ENCODE measurements at places on chromosomes 2 and 18.

DNA sequence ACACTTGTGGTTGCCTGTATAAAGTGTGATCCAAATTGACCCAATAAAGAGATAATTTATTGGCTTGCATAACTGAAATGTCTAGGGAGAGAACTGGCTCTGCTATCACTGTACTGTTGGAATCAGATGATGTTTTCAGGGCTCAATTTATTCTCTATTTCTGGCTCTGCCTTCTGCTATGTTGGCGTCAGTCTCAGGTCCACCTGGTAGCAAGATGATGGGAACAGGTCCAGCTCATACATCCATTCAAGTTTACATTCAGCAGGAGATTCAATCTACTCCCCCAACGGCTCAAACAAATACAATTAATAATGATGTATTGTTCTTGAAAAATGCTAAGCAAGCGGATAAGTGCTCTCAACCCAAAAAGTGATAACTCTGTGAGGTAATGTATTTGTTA, 297.7 kb upstream of the SYT4 start:
- no peak for DNase-seq

DNA sequence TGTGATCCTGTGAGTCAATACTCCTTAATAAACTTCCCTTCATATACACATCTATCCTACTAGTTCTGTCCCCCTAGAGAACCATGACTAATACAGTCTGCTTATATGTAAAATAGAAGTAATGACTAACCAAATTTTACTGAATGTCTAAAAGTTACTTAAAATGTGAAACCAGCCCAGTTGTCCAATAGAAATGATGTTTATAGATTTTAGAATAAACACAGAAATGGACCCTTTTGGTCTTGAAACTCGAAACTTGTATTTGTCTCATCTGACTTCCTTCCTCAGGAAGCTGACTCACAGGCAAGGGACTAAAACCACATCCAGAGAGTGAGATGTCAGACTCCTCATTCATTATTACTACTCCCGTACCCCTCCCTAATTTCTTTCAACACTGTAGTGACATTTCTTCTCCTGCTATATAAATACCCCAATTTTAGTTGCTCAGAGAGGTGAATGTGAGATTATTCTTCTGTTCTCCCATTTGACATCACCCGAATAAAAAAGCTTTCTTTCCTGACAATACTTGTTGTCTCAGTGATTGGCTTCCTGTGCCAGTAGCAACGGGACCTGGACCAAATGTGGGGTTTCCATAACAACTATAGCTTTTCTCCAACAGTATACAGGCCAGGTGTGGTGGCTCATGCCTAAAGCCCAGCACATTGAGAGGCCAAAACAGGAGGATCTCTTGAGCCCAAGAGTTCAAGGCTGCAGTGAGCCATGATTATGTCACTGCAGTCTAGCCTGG, 486.0 kb downstream of the ERBB4 start:
- no peak for DNase-seq

DNA sequence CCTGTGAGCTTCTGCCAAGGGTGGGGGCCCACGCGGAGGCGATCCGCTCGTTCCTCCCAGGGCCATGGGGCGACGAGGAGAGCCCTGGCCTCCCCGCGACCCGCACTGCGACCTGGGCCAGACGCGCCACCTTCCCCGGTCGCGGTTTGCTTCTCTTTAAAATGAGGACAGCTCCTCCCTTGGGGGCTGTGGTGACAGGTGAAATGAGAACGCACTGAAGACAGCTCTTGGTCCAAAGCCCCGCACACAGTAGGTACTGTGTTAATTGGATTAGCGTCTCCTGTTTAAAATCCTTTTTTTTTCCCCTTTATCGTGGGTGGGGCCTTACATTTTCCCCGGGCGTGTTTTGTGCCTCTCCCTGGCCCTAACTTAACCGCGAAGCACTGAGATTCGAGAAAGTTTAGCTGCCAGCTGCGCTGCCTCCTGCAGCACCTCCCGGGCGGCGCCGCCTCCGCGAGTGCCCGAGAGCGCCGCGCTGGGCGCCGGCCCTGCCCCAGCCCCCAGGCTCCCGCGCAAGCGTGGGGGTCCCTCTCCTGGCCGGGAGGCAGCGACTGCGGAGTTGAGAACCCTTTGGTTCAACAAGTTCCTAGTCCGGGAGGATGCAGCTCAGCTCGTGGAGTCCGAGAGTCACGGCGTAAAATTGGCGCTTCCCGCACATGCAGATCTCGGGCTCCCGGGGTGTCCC, 1.1 kb downstream of the HPCAL1 start:
- DNase-seq, result no peak

DNA sequence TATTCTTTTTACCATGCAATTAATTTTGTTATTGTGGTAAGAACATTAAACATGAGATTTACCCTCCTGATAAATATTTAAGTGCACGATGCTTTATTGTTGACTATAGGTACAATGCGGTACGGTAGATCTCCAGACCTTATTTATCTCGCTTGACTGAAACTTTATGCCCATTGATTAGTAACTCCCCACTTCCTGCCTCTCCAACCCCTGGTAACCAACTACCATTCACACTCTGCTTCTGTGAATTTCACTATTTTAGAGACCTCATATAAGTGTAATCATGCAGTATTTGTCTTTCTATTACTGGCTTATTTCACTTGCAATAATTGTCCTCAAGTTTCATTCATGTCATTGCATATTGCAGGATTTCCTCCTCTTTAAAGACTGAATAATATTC, 195.7 kb upstream of the ID2 start:
- no peak for DNase-seq

DNA sequence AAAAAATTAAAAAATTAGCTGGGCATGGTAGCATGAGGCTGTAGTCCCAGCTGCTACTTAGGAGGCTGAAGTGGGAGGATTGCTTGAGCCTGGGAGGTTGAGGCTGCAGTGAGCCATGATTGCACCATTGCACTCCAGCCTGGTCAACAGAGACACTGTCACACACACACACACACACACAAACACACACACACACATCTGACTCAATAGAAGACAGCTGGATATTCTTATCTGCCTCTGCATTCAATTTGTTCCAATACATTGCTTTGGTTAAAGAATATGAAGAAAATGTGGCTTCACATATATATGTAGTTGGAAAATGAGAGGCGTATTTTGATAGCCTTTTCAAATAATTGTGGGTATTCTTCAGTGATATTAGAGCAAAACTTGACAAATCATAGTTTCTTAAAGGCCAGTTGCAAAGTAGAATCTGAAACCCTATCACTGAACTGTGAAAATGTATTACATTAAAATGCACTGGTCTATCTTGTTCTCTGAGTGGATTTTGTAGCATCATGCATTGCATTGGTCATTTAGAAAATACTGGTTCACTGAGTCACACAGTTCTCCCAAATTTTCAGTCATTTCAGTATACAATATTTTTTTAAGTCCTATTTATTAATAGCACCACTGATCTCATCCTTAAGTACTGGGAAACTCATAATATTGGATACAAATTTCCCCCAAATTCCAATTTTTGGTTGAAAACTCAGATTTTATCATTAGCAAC, 140.9 kb downstream of the MCFD2 start:
- no peak for DNase-seq

DNA sequence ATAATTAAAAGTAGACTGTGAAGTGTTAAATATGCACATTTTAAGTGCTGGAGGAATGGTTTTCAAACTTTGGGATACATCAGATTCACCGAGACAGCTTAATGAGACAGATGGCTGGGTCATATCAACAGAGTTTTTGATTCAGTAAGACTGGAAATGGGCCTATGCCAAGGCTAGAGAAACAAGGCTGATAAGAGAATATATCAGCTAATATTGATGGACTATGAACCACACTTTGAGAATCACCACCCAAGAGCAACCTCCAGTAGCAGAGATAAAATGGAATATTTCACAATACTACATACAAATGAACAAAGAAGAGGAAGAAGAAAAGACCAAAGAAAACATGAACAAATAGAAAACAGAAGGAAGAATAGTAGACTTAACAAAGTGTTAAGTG, 450.2 kb upstream of the KLHL29 start:
- DNase-seq, result no peak

Data from activated T-cell treated with anti-CD3 and anti-CD28 coated beads for 24 hours (primary cell).